Frontal cortex (tissue), 4 donors: ENCODE measurements at places on chromosomes 11 and 22.

- no peak for DNase-seq
Measured at GRCh38 chr11:10659339-10660216, 34.0 kb downstream of the IRAG1 start.

- DNase-seq = no peak
Measured at GRCh38 chr11:86490582-86490981, 115.9 kb downstream of the CCDC81 start.

- DNase-seq = no peak
Measured at GRCh38 chr22:21455334-21456089, 11.7 kb upstream of the TMEM191C start.

DNA sequence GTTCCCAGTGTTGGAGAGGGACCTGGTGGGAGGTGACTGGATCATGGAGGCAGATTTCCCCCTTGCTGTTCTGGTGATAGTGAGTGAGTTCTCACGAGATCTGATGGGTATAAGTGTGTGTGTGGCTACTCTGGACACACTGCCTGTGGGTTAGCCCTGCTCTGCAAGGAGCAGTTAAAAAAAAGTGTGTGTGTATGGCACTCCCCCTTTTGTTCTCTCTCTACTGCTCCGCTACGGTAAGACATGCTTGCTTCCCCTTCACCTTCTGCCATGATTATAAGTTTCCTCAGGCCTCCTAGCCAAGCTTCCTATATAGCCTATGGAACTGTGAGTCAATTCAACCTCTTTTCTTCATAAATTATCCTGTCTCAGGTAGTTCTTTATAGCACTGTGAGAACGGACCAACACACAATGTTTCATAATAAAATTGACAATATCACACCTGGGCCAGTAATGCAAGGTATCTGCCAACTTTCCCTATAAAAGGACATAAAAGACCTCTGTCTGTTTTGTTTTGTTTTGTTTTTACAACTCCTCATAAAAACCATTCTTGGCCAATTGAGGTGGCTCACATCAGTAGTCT lies 20.2 kb downstream of the CLTCL1 start:
- DNase-seq = no peak

DNA sequence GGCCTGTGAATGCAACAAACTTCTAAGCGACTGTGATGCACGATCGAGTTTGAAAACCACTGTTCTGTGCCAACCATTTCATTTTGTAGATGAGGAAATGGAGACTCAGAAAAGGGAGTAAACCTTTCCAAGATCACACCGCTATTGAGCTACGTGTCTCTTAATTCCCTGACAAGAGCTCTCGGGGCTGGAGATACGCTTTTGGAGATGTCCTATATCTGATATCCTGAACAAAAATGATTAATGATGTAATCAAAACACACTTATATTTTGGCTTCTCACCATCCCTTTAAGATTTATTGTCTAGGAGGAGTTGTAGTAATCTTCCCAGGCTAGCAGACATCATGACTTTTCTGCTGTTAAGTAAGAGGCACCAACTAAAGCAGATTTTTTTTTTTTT lies 1.7 kb upstream of the PARVA start:
- DNase-seq = no peak

DNA sequence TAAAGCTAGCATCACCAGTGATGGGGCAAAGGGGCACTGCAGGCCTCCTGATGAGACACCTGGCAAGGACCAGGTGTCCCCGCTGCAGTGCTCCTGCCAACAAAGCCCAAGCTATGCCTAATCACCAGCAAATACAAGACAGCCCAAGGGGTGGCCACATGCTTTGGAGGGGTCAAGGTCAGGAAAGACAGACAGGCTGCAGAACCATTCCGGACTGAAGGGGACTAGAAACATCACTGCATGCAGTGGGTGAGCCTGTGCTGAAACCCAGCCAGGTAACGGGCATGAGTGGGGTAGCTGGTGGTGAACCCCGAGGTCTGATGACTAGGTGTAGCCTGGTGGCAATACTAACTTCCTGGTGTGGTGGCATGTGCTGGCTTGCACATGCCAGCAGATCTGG lies 111.1 kb downstream of the MED15 start:
- no peak for DNase-seq
